Stimulated activated CD4-positive, alpha-beta T cell treated with anti-CD3 and anti-CD28 coated beads, Interleukin-15, amount 100 ng/mL, for 1 hour (primary cell): ENCODE measurements at places on chromosomes 13 and 19.

DNA sequence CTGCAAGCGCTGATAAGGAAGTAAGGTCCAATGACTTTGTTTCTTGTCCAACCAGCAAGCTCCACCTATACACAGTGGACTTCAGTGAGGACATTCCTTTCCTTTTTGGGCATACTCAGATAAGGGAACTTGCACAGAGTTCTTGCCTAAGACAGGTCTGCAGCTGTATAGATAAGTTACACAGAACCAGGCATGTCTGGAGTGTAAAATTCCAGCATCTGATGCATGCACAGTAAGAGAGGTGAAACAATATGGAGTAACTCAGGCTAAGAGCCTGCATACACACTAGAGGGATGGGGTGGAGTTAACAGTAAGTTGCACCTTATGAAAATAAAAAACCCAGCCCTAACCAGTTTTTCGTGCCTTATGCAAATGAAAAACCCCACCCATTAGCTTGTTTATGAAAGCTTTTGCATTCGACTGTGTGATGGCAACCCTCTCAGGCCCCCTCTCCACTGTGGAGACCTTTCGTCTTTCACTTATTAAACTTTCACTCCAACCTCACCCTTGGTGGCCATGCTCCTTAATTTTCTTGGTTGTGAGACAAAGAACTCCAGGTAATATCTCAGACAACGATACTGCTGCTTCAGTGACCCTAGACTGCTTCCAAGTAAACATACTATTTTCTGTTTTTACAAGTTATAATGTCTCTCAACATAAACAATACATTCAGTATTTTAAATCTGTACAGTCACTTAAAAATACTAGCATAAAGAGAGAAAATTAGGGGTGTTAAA, 2859.0 kb upstream of the PCDH20 start:
- DNase-seq: no peak

DNA sequence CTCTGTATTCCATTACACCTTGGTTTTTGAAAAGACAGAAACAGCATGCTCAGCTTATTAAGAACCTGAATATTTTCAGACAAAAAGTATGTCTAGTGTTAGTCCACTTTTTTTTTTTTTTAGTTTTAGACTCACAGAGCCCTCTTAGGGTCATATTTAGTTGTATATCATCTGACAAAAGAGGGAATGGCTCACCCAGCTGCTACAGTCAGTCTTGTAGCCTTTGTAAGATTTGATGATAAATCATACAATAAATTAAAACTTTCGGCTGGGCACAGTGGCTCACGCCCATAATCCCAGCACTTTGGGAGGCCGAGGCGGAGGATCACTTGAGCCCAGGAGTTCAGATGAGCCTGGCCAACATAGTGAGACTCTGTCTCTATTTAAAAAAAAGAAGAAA, 43.7 kb upstream of the LDLR start:
- no peak for DNase-seq

- no peak for DNase-seq
Observed at GRCh38 chr13:22629374-22629773, 551.4 kb upstream of the SGCG start.

DNA sequence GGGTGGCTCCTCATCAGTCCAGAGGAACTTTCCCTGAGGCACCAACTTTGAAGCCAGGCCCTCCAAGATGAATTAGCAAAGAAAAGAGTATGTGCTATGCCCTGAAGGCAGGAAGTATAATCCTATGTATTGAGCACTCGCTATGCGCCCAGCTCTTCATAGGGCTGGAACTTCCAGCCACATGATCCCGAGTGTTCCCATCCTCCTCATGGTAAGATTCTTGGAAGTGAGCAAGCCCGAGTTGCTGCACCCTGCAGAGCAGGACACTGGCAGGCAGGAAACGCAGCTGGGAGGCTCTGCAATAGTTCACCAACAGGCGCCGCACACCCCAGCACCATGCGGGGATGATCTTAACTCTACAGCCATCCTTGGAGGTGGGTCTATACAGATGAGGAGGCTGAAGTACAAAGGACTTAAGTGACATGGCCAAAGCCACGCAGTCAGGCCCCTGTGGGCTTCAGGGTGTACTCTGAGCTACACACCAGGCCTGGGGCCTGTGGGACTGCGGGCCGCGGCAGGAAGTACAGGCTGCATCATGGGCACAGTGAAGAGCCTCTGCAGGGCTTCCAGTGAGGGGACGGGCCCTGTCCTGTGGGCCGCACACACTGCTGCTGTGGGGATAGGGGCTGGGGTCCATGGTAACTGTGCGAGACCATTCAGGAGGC, 25.1 kb downstream of the C19orf47 start:
- no peak for DNase-seq

DNA sequence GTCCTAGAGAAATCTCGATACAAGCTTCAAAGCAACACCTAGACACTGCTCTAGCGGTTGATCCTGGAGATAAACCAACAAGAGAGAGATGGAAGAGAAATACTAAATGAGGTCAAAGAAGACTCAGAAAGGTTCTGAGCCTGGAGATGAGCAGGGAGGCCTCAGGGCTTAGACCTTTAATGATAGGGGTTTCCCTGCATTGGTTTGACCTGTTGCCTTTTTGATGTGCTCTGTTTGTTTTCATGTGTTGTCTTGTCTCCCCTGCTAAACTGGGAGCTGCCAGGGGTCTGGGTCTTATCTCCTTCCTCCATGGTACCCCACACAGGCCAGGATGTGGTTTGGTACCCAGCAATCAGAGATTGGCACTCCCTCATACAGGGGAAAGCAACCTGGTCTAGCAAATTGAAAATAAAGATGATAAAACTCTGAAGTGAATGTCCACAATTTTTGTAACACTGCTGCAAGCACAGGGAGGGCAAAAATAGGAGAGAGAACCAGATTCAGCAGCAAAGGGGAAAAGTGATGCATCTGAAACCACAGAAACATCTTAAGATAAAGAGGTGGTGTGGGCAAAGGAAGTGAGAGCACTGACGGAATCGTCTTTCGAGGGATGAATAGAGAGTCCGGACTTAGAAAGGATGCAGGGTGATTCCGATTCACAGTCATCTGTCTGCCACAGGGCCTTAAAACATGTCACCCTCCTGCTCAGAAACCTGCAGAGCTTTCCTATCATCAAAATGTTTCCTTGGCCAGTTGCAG, 3.5 kb downstream of the FFAR2 start:
- DNase-seq: no peak

DNA sequence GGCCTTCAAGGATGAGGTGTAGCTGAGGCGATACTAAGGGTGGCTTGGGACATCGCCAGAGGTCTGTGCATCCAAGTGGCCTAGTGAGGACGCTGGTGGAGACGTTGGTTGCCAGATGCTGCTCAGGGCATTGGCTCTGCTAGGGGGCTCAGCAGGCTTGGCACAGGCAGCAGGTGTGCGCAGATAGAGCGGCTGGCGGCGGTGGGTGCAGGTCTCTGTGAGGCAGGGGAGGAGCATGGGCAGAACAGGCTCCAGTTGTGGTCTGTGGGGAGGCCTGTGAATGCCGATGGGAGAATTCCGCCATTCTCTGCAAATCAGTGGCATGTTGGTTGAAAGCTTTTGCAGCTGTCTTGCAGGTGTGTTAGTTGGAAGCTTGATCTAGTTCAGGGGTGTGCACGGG, 21.2 kb downstream of the PRAM1 start:
- DNase-seq: no peak

GRCh38 chr19:53285087-53285486, 17.6 kb upstream of the VN1R4 start:
- no peak for DNase-seq

DNA sequence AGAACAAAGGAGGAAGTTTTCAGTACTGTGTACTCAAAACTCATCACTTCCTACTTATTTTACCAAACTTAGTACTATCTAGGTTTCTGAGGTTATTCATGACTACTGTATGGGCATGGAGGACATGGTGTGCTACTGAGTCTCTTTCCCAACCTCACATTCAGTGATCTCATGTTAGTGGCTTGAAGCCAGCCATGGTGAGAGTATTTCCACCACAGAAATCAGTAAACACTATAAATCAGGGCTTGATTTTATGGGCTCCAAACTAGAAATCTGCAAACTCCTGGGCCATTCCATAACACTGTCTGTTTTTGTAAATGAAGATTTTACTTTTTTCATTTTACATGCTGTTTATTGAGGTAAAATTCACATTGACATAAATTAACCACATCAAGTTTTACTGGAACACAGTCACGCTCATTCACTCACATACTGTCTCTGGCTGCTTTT, 19.7 kb downstream of the MED26 start:
- DNase-seq: no peak

GRCh38 chr19:47104680-47105079, 8.9 kb downstream of the ZC3H4 start:
- DNase-seq: no peak
